Activated T-cell treated with anti-CD3 and anti-CD28 coated beads, Interleukin-2, amount 50 U/mL, for 72 hours (primary cell): ENCODE measurements at places on chromosomes 1 and 21. TPM values are rescaled to one million over a fixed set of nuclear protein-coding genes. Genes with fewer than 3 reads are reported as not detected.
A peak's percentile ranks its signal among the peaks of the same experiment; 100 is the strongest.

- DNase-seq, result no peak
These were observed 24.5 kb upstream of the ZNF436 start for GRCh38 chr1:23394181-23394580.

DNA sequence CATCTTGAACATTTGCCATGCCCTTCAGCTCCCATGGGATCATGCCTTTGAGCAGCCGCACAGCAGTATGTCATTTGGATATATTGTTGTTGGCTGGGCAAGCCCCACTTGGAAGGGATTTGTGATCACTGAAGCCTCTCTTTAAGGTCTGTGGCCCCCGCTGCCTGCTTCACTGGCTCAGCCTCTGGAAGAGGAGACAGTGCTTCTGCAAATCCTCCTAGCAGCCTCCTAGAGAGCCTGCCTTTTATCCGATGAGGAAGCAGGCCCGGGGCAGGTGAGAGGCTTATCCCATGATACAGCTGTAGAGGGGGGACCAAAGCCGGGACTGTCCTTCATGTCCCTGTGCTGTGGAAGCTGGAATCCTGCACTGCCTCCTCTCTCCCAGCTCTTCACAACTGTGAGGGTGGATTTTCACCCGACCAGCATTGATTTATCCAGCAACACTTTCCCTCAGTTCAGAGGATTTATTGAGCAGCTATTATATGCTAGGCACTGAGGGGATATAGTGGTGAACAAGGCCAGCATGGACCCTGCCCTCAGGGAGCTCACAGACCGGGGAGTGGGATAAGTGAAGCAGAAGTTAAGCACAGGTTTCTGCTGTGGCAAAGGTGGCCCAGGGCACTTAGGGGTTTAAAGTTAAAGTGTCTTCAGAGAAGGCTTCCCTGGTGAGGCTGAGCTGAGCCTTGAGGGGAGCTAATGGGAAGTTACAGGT lies 3.9 kb downstream of the TMEM61 start:
- no peak for DNase-seq

DNA sequence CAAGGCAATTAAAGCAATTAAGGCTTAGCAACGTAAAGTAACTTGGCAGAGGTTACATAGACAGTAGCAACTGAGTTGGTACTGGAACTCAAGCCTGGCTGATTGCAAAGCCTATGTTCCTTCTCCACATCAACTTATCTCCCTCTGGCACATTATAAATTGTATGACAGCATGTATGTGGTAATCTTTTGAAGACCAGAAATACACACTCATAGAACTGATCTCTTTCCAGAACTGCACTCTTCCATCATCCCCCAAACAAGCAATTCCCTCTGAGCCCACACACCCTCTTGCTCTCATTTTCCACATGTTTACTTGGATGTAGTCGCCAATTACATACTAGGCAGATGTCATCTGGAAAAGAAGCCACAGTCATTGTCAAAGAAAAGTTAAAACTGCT lies 502.2 kb downstream of the PLPP3 start:
- no peak for DNase-seq

DNA sequence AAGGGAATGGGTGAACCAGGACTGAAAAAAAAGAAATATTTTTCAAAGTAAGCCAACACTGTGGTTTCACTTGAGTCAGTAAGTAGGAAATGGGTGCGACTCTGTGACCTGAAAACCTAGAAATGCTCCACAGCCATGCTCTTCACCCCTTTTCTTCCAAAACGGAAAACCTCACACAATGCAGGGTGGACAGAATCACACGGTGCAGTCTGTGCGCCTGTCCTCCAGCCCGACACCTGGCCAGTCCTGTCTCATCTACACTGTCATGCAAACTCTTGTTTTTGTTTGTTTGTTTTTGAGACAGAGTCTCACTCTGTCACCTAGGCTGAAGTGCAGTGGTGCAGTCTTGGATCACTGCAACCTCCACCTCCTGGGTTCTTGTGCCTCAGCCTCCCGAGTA lies 53.3 kb downstream of the B3GALT5 start:
- DNase-seq, result no peak

- no peak for DNase-seq
These were observed 25.9 kb downstream of the SLC27A3 start for GRCh38 chr1:153801028-153801625.

DNA sequence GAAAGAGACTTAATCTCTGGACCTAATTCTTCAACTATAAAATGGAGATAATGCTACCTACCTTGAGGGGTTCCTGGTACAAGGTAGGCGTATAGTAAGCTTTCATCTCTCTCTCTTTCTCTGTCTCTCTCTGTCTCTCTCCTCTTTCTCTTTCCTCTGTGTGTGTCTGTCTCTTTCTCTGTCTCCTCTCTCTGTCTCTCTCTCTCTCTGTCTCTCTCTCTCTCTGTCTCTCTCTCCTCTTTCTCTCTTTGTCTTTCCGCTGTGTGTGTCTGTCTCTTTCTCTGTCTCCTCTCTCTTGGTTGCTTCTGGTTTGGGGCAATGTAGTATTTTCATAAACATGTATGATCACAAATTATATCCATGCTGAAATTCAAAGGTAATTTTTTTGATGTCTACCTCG lies 76.1 kb upstream of the UBE2U start:
- no peak for DNase-seq

GRCh38 chr21:39612233-39613040 lies at the start of gene B3GALT5:
Gene B3GALT5 (plus strand): TSS chr21:39612940. CDS start chr21:39660560, 47,620 bp downstream.
- no peak for DNase-seq

DNA sequence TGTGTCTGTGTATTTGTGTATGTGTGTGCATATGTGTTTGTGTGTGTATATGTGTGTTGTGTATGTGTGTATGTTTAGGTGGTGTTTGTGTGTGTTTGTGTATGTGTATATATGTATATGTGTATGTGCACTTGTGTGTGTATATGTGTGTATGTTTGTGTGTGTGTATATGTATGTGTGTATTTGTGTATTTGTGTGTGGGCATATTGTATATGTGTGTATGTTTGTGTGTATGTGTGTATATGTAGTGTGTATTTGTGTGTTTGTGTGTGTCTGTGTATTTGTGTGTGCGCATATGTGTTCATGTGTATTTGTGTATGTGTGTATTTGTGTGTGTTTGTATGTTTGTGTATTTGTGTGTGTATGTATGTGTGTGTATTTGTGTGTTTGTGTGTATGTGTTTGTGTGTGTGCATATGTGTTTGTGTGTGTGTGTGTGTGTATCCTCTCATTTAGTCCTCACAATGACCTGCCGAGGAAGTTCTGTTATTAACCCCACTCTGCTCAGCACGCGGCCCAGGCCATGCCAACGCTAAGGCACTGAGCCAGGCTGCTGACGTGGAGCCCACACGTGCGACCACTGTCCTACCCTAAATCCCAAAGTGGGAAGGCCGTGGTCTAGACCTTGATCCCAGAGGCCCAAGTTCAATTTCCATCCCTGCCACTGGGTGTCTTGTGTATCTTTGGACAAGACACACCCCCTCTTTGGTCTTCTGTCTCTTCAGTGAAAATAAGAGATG lies 43.2 kb upstream of the TMEM51 start:
- no peak for DNase-seq

GRCh38 chr1:206479183-206480125 lies 9.2 kb downstream of the IKBKE start:
- peak; percentile 70 for DNase-seq

The INAVA gene
- total RNA-seq, result not detected

The GJA5 gene
- total RNA-seq, result not detected

The LCE3D gene
- not detected for total RNA-seq

The HMCN1 gene
- total RNA-seq, result 0.05 TPM

The LCE1B gene
- not detected for total RNA-seq
